ENCODE measurements at places on chromosomes 12 and 14. TPM values are rescaled to one million over a fixed set of nuclear protein-coding genes. Genes with fewer than 3 reads are reported as not detected.

OASL gene
- total RNA-seq, result 1.4 TPM

C12orf60 gene
- total RNA-seq, result 4.9 TPM

DNA sequence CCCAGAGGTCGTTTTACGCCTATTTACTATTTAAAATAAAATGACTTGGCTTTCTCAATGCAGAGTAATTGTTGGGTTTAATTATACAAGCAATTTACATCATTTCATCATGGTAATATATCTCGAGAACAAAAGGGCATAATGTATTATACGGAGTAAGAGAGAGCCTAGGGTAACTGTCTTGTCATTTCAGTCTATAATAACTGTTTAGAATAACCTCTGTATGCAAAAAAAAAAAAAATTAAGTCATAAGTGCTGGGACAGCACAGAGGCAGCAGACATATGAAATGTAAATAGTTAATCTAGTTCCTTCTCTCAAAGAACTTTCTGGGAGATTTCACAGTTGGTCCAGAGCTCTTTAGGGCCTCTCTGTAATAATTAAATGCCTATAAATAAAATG is 284.9 kb downstream of the TMTC2 start:
- no peak for DNase-seq

- DNase-seq, result no peak
Measured at GRCh38 chr12:103884316-103884715, 43.3 kb upstream of the NT5DC3 start.

DNA sequence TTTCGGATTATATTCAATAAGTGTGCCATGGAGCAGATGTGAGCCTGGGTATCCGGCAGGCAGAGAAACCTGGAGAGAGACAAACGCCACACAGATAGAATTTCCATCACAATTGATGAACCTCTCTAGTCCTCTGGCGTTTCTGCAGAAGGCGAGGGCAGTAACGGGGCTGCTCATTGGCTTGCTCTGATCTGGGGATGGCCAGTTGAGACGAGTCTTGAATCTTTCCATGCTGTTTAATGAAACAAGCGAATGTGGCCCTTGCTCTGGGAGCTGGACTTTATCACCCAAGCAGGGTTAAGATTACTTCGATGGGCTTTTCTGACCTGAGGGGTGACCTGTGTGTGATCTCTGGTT is 42.4 kb upstream of the CLMN start:
- no peak for DNase-seq

DNA sequence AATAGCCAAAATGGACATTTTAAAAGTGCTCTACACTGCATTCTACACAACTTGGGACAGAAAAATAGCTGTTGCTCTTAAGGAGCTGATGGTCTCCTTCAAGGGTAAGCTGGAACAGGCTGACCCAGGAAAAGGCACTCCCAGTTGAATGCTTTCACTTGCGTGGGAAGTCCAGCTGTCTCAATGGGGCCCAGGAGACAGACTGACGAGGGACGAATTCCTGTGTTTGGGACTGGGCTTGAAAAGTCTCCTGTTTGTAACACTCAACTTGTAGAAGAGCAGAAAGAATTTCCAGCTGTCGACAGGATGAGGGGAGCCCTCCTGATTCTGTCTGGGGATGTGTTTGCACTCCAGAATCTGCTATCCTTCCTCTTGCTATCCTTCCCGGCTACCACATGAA is 180.8 kb downstream of the ZFP36L1 start:
- no peak for DNase-seq

DNA sequence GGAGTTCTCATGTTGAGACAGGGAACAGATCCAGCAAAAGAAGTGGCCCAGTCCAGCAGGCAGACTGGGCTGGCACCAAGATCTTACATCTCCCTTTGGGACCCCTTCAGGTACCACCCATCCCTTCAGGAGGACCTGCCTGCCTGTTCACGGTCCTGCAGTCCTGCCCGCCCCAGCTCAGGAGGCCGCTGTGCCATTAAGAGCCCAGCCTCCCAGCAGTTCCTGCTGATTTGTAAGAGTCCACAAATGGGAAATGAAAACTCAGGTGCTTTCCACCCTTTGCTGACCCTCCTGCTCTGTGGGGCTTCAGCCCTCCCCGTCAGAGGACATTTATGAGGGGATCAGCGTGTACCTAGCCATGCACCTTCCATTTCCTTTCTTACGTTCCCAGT is 39.5 kb downstream of the C14orf132 start:
- no peak for DNase-seq

GRCh38 chr14:61927520-61927919 is 165.3 kb downstream of the SNAPC1 start:
- DNase-seq, result peak; percentile 84

DNA sequence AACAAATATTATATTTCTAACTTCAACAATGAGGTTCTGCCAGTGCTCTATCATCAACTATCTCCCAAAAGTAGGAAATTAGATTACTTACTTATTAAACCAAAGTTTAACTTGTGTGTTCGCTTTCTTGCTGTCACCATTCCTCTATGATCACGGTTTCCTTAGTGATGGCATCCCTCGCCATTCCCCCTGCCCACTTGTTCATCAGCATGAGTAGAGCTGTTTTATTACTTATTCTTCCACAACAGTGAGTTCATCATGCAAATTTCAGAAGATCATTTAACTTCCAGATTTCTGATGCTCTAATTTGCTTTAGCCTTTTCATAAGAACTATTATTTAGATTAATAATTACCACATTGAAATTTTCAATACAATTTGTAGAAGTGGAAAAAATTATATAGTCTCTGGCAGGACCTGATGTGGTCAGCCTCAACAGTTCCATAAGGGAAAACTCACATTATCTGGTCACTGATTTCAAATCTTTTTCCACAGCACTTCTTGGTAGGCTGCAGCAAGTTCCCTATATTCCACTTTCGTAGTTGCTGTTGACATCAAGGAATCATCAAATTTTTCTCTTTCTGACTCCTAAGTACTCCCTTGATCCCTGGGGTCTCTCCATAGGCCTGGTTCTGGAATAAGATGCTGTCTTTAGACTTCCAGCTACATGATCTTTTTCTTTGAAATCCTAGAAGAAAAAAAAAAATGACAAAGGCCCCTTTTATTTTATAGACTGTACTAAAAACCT is 174.6 kb downstream of the RASSF9 start:
- no peak for DNase-seq

DNA sequence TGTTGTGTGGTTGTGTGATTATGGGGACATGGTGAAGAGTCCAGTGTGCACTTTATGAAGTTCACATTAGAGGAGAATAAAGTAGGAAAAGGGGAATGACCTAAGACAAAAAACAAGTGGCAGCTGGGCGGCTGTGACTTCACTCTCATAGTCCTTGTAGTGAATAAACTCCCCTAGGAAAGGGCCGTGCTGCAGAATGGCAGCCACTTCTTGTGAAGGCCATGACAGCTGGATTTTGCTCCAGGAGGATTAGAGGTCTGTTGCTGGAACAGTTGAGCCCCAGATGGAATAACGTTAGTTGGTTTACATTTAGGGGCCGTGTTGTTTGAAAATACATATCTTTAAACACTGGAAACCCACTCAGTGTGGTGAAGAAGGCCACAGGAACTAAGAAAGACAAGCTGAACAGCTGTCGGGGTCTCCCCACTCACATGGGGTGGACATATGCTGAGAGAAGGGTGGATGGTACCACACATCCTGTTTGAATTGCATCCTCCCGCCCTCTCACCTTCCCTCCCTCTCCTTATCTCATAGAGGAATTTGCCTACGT is 276.9 kb downstream of the CACNA1C start:
- DNase-seq, result no peak

GRCh38 chr14:55562135-55562534 is 17.9 kb upstream of the KTN1 start:
- DNase-seq, result no peak

GRCh38 chr12:52795694-52796428 is at the start of gene KRT3:
TSS of gene KRT3 (minus strand) at chr12:52796117. CDS start at chr12:52796042, 75 bp downstream.
- DNase-seq, result no peak

DNA sequence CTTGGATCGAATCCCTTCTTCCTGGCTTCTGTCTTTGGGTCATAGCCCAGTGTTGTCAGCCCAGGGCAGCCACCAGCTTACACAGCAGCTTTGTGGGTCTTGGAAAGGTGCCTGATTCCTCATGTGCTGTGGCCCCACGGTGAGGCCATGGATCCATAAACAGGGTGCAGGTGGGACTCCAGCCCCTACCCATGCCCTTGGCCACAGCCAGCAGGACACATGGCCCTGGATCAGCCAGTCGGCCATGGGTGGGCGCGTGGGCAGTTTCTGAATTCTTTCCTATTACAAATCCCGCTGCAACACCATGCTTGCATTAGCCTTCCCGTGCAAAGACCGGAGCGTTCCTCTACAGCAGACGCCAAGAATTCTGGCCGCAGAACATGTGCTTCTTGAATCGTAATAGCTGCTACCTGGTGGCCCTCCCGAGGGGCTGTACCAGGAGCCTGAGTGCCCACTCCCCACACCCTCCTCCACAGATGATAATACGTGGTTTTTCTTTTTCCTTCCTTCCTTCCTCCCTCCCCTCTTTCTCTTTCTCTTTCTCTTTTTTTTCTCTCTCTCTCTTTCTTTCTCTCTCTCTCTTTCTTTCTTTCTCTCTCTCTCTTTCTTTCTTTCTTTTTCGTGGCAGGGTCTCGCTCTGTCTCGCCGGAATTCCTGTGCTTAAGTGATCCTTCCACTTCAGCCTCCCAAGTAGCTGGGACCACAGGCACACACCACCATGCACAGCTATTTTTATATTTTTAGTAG is 2.9 kb upstream of the MMP17 start:
- no peak for DNase-seq

- DNase-seq, result no peak
Measured at GRCh38 chr12:8847435-8847834, 25.0 kb downstream of the A2ML1 start.
